ENCODE measurements at places on chromosomes 2 and 18.

DNA sequence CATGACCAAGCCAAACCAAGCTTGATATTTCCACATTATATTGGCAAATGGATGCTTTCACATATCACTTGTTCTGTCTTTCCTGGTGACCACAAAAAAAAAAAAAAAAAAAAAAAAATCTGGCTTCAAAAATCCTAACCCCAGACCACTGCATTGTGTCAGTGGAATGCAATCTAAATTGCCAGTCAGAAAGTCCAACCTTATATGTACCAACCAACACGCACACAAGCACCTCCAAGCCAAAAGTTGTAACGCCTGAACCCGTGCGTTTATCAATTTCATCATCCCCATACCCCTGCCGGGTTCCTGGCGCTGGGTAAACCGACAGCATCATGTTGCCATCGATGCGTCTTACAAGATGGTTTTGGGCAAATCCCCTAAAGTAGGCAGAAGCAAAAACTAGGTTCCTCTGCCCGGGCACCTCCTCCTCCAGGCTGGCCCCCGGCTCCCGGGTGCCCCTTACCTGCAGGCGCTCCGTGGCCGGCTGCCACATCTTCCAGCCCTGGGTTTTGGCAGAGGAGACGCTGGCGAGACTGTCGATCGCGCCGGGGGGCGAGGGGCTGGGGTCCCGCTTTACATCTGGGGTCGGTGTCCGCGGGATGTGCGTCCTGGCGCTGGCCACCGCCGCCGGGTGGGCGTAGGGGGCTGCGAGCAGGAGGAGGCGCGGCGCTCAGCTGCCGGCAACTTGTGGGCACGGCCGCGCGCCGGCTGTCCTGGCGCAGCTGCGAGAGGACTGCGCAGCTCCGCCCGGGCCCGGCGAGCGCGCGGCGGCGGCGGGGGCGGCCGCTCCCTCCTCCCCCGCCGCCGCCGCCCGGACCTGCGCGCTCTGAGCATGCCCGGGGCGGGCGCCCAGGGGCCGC, at the start of gene PID1:
TSS of gene PID1 (minus strand) at position 737 of the 860 bp plus-strand sequence. CDS start at position 493, 244 bp downstream.
- DNase-seq: no peak

GRCh38 chr2:239444626-239445577, 44.1 kb upstream of the HDAC4 start:
- no peak for DNase-seq

GRCh38 chr2:157304811-157305722, 20.6 kb downstream of the ERMN start:
- no peak for DNase-seq

DNA sequence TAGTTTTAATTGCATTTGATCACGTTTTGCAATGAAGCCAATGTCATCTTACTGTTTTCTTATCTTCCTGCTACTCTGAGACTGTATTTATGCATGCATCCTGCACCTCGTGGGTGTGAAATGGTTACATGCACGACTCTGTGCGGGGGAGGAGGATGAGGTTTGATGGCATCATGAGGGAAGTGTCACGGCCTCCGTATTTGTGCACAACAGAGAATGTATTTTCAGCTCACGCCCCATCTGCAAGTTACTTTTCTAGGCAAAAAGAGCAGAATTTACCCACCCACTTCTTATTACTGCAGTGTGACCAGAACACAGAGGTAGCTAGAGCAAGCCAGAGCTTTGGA, 145.1 kb downstream of the TDRD15 start:
- DNase-seq: no peak

DNA sequence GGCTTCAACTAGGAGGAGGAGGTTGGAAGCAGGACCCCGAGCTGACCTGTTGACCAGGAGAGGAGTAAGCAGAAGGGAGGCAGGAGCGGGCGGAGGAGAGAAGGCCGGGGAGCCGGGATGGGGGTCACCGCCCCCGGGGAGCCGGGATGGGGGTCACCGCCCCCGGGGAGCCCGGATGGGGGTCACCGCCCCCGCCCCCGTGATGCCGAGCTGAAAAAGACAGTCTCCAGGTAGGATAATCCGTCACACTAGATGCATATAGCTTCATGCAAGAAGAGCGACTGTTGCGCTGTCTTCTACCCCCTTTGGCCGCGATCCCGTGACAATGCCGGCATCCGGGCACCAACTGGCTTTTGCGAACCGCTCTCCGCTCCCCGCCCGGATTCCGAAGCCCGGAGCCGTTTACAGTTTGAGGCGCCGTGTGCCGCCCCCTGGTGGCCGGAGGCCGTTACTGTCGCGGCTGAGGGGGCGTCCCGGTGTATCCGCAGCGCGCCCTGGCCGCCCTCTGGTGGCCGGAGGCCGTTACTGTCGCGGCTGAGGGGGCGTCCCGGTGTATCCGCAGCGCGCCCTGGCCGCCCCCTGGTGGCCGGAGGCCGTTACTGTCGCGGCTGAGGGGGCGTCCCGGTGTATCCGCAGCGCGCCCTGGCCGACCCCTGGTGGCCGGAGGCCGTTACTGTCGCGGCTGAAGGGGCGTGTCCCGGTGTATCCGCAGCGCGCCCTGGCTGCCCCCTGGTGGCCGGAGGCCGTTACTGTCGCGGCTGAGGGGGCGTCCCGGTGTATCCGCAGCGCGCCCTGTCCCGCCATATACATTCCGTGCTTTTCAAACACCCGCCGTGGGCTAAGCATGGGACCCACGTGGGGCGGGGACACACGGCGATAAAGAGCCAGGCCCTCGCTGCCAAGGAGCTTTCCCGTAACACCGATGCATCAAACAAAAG, 89.6 kb downstream of the ACTR3 start:
- peak; percentile 45 for DNase-seq

DNA sequence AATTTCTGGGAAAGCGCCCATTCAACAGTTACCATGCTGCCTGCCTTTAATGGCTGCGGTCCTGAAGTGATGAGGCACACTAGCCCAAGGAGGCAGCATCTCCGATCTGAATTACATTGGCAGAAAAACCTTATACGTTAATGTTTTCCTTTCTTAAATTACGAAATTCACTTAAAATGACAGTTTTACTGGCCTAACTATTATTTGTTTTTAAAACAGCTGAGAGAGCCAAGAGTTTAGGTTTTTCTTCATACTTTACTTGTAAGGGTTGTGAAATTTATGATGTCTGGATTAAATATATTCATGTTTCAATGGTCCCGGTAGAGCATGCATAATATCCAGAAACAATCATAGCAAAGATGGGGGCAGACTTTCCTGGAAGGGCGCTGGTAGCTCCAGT, 115.2 kb upstream of the REV1 start:
- DNase-seq: no peak
